HFF-Myc (cell line): ENCODE measurements at places on chromosomes 2 and 18.

GRCh38 chr2:118477111-118477862, 370.2 kb downstream of the EN1 start:
- no peak for DNase-seq

DNA sequence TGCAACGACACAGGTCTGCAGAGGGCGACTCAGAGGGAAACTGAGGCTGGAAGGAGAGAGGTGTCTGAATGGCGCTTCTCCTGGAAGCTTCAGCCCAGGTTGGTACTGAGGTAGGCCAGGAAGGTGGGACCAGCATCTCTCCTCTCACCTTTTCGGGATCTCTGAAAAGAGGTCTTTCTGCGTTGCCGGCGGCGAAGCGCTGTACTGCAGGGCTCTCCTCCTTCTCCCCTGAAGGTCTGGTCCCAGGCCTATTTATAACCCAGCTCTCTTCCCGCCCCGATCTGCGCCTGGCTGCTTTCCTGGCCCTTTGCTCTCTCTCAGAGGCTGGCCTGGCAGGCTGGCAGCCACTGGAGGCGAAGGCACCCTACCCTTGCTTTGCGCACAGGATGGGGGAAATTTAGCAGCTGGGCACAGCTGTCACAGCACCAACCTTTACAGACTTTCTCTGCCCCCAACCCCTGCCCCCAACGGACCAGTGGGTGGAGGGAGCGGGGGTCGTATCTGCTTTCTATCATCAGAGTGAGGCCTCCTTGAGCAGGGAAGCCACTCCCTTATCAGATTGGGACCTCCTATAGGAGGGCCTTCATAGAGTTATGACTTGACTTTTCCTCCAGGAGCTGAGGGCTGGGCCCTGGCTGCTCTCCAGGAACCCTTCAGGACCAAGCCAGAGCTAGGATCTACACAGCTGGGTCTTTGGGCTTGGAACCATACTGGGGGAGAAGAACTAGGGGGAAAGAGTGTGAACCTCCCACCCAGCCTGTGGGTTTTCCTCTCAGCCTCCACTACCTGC, 1.1 kb downstream of the DYSF start:
- DNase-seq = no peak

- DNase-seq = no peak
Observed at GRCh38 chr2:167237478-167237877, 349.2 kb downstream of the XIRP2 start.

DNA sequence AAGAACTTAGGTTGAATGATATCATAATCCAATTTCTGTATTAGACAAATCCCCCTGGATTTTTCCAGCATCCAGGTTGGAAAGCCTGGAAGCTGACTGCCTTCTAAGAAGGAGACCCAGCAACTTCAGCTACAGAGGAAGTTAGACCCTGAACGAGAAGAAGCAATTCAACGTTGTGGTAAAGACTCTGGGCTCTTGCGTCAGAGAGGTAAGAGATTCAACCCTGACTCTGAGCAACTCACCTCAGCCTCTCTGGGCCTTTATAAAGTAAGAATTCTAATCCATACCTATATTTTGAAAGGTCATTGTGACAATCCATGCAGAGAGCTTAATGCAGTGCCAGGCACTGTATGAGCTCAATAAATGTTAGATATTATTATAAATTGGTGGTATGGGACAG, 9.7 kb downstream of the E2F6 start:
- no peak for DNase-seq

GRCh38 chr2:11764359-11764758, 17.9 kb downstream of the LPIN1 start:
- DNase-seq = no peak

- no peak for DNase-seq
Observed at GRCh38 chr18:39449566-39449965, 1884.0 kb upstream of the CELF4 start.

DNA sequence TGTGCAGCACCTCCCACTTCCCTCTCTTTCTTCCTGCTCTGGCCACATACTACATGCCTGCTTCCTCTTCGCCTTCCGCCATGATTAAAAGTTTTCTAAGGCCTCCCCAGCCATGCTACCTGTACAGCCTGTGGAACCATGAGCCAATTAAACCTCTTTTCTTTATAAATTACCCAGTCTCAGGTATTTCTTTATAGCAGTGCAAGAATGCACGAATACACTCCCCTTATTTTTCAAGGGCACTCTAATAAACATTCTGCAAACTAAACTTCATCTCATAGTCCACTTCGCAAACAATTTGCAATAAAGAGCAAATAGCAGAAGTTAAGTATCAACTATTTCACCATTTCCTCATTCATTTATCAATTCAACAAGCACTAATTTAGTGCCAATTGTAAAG, 351.3 kb downstream of the PID1 start:
- DNase-seq = no peak

DNA sequence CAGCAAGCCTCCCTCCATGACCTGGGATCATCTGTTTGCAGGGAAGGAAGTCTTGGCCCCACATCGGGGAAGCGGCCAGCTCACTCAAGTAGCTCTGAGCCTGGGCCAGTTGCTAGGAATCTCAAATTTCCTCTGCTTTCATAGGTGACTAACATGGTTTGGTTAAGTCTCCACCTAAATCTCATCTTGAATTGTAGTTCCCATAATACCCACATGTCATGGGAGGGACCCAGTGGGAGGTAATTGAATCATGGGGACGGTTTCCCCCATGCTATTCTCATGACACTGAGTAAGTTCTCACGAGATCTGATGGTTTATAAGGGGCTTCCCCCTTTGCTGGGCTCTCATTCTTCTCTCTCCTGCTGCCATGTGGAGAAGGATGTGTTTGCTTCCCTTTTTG, 75.2 kb downstream of the LBH start:
- DNase-seq = no peak

DNA sequence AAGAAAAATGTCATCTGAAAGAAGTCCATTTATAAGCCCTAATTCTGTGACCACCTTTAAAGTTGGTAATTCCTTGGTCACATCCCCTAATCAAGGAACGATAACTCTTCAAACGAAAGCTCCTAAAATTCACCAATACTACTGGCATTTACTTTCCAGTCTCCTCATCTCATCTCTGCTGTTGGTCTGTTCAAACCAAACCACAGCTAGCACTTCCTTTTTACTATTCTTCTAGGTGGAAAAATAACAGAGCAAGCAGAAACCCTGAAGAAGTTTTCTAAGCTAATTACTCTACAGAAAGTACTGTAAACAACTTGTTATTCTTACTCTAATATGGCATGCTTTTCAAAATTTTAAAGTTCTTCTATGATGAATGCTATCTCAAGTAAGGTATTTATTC, 21.6 kb downstream of the TIA1 start:
- no peak for DNase-seq

DNA sequence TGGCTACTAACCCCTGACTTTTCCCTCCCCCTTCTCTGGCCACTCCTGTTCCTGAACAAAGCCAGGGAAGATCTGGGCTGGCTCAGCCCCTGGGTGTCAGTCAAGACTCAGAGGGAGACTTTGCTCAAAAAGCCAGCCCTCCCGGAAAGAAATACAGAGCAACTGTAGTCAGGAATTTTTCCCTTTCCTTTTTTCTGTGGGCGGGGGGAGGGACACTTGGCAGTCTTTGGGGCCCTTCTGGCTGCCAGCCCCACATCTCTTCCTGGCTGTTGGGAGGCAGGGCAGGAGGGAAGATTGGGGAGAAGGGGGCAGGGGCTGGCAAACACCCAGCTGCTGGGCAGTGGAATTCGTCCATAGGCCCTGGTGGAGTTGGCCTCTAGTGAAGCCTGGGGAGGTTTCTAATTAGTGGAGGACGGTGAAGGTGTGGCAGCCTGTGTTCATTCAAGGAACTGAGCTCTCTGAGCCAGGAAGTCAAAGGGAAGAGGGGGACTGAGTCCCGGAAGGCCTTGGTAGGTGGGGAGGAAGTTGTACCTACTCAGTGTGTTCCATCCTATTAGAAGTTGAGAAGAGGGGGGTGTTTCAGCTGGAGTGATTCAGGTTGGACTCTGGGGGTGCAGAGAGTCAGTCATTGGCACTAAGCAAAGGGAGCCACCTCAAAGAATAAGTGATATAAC, 10.9 kb downstream of the IGFBP2 start:
- no peak for DNase-seq

- no peak for DNase-seq
Observed at GRCh38 chr2:10002109-10002508, 41.2 kb upstream of the KLF11 start.

DNA sequence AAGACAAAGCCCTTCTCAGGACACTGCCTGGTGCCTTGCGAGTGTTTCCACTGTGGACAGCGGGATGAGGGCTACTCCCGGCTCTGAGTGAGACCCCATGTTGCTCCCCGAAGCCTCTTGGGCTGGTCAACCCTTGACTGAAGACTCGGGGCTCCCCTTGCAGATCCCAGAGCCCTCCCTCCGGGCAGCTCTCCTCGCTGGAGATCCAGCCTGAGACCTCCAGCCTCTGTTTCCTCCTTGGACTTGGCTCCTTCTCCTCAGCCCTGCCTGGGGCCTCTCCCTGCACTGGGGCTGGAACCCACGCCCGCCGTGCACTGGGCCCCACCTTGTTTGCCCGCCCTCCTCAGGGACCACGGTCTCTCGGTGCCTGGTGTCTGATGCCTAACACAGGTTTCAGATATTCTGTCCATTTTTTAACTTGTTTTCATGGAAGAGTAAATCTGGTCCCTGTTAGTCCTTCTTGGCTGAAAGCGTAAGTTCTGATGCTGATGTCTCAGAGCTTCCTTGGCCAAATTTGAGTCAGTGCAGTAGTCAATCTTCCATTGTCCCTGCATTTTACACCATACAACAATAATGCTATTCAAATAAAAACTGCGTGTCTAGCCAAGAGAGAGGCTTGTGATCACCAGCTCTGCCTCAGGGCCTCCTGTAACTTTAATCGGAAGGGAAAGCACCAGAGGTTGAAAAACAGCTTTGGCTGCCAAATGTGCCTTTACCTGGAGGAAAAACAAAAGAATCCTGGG, 139.3 kb upstream of the CTDP1 start:
- DNase-seq = no peak

DNA sequence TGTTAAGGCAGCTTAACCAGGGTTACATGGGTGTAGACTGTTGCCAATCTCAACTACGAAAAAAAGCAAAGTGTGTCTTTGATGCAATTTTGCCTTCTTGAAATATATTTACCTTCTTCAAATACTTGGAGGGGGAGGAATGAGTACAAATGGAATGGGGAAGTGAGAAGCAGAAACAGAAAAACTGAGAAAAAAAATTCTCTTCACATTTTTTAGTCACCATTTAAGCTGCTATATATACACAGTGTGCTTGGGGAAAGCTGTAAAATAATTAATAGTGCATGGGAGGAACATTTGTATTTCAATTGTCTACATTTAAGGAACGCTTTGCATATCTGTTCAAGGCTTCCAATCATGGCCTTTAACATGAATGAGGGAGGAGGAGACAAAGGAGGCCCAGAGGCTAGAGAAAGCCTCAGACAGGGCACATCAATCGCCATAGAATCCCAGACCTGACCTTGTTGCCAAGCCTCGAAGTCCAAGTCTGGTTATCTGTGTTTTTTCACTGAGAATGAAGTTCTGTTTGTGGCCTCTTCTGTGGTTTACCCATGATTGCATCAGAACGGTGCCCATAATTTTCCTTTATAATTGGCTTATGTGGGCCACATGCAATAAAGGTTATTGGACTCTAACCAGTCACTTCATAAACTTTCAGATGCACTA, 158.6 kb downstream of the PIK3C3 start:
- no peak for DNase-seq

GRCh38 chr2:55169359-55169758, 62.7 kb downstream of the CLHC1 start:
- DNase-seq = no peak

GRCh38 chr18:4285525-4285924, 169.6 kb downstream of the DLGAP1 start:
- no peak for DNase-seq

DNA sequence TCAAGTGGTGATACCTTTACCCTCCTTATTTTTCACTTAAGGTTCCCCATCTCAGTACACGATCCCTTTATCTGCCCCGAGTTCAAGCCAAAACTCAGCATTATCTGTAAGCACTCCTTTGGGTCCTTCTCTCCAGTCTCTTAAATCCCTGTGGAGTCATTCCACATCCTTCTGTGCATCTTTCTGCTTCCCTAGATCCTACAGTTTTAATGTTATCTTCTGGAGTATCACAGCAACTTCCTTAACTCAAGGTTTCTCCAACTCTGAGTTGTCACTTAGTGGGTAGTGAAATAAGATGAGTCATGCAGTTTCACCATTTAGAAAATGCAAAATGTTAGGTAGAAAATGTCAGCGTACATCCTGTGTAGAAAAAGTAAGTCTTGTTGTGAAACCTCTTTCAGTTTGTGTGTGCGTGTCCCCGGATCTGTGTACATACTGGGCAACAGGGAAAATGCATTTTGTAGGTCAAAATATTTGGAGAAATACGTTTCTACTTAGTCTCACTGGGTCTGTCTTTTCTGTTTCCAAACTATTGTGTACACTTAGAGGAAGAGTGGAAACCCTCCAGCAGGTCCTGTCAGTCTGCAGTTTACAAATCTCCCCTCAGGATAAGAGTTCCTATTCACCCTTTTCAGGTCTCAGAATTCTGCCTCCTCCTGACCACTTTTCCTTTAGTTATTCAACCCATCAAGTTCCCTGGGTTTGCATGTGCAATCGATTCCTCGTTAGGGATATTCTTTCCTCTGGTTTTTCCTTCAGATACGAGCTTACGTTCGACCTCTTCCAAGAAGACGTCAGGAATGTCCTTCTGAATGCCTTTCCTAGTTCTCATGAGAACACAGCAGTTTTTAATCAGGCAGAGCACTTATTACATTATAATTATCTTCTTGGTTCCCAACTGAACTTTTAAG, 154.8 kb downstream of the TGIF1 start:
- DNase-seq = peak; percentile 82

DNA sequence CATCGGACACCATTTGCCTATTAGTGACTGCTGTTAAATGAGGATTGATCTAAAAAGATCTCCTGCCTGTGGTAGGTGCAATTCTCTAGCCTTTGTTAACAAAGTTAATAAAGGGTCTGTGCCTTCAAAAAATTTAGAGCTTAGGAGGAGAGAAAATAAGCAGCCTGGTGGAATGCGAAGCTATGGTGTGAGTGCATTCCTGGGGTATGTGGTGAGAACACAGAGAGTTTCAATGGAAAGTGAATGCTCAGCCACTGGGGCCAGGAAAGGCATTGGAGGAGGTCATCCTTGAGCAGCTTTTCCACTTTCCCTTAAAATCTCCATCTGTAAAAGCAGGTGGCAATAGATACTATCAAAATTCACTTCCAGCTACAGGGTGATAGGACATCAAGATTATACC, 331.2 kb upstream of the LRATD1 start:
- no peak for DNase-seq

- DNase-seq = no peak
Observed at GRCh38 chr18:49582579-49582978, 20.7 kb downstream of the LIPG start.

DNA sequence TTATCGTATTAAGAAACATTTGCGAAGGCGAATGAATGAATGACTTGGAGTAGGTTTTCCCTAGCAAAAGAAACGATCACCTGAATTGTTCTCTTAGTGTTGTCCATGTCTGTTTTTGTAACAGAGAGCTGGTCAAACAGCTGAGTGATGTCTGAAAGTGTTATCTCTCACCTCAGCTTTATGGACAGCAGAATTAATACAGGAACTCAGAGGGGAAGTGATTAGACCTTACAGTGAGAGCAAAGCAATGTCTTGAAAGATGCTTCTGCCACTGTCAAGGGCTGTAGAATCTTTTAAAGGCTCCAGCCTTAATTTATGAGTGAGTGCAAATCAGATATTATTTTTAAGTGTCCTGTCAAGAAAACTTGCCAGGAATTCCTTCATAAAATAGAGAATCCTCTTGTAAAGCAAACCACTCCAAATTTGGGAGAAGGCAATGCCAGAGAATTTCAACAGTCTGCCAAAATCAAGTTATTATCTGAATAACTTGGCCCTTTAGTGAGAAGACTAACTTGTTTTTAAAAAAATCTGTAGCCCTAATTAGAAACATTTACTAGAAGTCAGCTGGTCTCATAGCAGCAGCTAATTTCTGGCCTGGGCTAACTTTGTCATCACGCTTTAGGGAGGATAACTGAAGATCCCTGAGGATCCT, 60.7 kb downstream of the CDC42EP3 start:
- DNase-seq = no peak
